NCI-H2107 (cell line): ENCODE measurements at places on chromosomes 4 and X.

DNA sequence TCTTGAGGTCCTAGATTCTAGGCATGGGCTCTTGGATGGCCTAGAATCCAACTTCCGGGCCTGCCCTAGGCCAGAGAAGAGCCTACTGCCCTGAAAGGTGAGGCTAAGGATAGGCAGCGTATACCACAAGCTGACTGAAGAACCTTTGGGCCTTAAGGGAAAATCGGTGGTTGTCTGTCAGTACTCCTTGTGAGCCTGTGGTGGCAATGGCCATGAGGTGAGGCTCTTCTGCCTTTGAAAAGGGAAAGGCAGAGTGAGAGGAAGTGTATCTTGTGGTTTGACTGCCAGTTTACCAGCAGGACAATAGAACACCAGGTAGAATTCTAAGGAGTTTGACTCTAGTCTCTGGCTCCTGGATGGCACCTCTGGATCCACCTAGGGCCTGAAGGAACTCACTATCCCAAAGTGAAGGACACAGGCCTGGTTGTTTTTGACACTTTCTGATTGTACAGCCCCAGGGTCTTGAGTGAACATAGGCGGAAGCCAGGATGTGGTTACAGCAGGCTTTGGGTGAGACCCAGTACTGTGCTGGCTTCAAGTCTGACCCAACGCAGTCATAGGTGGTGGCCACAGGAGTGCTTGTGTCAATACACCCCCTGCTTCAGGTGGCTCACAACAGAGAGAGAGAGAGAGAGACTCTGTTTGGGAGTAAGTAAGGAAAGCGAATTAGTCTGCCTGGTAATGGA lies 20.9 kb downstream of the ITIH6 start:
- DNase-seq: no peak

GRCh38 chr4:40632080-40632479 lies 2.4 kb upstream of the RBM47 start:
- no peak for DNase-seq

- DNase-seq: no peak
These were observed 298.2 kb upstream of the KLF3 start for GRCh38 chr4:38365748-38366310.

DNA sequence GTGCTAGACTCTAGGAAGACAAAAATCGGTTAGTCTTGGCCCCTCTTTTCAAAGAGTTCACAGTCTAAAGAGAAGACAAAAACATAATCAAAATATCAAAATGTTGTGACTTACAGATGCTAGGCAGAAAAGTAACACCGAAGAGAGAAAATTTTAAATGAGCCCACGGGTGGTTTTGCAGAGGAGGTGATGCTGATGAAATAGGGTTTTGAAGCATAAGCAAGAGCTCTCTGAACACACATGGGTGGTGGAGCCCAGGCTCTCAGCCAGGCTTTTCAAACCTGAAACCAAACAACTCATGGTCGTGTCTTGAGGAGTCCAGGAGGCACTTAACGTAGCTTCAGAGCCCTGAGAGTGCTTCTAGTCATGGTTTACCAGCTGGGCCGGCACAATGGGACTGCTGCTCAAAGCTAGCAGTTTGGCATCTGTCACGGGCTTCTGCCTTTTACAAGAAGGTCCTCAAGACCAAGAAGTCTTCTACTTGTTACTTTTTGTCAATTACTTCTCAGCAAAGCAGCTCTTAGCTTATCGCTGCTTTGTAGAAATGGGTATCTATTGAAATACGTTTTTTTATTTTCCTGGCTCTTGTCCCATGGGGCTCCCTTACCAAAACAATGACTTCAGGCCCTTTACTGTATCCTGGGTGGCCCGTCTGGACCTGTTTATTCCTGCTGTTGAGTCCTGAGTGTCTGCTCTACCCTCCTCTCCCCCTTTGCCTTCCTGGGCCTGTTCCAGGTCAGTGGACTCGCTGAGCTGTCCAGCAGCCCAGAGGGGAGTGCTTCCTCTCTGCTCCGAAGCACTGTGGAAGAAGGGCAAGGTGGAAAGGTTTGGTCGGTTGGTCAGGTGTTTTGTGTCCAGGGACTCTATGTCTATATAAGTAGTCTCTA lies 69.5 kb downstream of the TNIP2 start:
- DNase-seq: no peak

DNA sequence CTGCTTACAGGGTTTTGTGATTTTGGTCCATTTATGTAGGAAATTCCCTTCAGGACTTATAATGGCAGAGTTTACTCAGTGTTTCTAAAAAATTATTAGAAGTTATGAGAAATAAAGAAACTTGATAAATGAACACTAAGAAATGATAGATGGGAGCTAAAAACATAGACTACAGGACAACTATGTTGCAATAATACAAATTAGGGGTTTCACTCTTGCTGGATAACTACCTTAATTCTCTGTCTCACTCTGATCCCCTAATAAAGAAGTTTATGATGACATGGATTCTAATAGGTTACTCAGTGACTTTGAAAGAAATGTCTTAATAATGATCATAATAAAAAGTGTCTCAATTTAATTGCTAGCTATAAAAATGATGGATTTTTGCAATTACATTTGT lies 23.3 kb upstream of the BBS12 start:
- no peak for DNase-seq

- no peak for DNase-seq
These were observed 1.2 kb upstream of the TRPC5 start for GRCh38 chrX:112083624-112084326.

- DNase-seq: no peak
These were observed 159.5 kb upstream of the FAT4 start for GRCh38 chr4:125155251-125155650.

GRCh38 chrX:50874876-50875275 lies 35.7 kb upstream of the BMP15 start:
- DNase-seq: no peak

- no peak for DNase-seq
These were observed 106.1 kb downstream of the PDGFC start for GRCh38 chr4:156865451-156865850.

DNA sequence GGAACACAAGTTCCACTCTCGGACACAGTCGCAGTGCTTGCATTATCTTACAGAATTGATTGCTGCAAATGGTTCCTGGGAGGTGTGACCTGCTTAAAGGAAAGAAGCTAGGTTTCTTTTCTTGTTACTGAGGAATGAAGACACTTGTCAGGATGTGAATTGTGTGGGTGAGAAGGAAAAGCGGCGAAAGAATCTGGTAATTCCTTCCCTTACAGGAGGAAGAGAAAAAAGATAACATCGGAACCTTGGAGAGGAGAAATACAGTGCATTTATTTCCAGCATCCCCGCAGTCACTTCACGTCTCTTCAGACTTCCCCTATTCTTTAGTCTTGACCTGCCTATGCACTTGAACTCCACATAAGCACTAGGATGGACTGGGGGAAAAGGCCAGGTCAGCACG lies 389 bp upstream of the CCSER1 start:
- DNase-seq: no peak

DNA sequence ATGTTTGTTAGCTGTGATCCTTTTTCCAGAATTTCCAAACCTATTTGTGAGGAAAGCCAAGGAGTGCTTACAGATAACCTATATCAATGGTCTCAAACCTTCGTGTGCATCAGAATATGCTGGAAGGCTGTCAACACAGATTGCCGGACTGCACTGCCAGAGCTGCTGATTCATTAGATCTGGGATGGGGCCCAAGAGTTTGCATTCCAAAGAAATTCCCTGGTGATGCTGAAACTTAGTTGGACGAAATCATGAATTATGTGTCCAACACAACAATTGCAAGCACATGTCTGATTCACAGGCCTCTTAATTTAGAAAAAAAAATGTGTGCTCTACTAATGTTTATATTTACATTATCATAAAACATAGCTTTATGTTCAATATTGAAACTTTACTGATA lies 544.0 kb upstream of the AMOT start:
- DNase-seq: no peak

- no peak for DNase-seq
These were observed 1.7 kb upstream of the RRAGB start for GRCh38 chrX:55715847-55716246.

- no peak for DNase-seq
These were observed 9.1 kb downstream of the LNX1 start for GRCh38 chr4:53582194-53582593.

DNA sequence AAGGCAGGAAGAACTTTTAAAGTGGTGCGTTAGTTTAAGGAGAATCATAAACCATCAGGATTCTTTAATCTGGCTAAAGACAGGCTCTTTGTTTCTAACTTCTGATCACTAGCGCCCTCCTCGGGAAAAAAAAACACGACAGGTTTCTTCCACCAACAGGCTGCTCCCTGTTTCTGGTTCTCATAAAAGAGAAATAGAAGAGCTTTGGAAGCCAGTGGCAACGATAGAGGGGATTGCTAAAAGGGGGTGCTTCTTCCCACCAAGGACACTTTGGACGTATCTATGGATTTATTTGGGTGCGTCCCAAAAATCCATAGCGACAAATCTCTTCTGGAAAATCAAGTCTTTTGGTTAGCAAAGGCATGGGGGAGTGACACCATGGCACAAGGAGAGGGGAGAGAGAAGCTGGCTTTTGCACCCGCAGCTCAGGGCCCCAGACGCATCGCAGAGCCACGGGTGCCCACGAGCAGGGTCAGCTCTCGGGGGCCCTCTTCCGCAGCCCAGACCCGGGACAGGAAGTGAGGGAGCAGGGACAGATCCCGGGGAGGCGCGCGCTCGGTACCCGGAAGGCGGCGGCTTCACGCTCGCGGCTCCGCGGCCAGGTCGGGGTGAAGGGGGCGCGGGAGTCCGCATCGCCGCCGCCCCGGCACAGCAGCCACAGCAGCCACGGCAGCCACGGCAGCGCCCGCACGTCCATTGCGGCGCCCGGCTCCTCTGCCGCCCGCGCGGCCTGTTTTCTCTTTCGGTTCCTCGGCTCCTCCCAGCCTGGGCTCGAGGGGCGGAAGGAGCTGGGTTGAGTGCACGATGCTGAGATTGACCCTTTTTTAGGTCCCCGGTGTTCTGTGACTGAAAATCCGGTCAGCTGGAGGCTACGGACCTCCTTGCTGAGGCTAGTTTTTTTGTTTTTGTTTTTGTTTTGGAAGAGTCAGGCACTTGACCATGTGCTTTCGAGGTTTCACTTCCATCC lies at the start of gene CTSO:
CTSO (minus strand) TSS at position 716 of the 967 bp plus-strand sequence; CDS start at position 697, 19 bp downstream.
- no peak for DNase-seq

DNA sequence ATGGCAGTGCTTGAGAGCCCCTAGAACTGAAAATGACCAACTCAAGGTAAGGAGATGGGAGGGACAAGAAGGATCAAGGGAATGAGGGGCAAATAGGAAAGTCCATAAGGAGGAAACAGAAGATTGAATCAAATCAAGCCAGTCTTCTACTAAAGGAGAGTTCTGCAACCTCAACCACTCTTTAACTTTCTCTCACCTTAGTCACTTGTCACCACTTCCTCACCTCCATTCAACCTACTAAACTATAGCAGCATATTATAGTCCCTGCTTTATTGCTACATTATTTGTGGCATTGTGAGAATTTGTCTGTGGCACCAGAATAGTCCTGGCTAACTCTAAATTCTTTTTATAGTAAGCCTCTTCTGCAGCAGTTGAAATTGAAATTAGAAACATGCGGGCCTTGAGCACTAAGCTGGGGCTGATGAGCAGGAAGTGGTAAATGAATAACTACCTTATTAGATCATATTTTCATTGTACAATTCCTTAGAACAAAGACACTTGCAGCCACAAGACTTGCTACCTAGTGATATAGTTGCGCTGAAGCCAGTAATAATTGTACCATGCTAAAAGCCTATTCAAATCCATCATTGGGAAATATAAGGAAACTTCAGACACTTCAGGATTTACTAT lies 336.9 kb downstream of the ZNF674 start:
- DNase-seq: no peak

GRCh38 chr4:138611721-138612120 lies 369.6 kb upstream of the SLC7A11 start:
- DNase-seq: peak; percentile 13

DNA sequence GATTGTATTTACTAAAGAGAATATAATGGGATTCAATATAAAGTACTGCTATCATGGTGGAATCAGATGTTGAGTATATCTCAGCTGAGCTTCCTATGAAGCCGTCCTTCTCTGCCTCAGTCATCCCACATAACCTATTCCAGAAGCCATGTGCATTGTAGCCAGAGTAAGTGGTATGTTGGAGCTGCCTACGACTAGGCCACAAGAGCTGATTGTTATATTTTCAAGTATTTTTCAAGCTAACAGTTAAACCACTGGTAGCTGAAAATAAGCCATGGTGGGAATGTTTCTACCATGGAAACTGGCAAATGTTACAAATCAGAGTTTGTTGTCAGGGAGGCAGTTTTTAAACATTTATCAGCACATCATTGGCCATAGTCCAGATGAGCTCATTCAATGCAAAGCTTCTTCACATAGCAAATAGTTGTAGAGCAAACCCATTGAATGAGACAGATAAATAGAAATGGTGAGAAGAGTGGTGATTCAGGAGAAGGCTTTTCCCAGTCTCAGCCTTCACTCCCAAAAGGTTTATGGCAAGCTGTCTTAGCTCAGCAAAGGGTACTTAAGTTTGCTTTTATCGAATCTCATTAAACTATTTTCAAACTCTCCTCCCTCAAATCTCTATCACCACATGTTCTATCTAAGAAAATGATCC lies 436.4 kb downstream of the PCDH19 start:
- no peak for DNase-seq

DNA sequence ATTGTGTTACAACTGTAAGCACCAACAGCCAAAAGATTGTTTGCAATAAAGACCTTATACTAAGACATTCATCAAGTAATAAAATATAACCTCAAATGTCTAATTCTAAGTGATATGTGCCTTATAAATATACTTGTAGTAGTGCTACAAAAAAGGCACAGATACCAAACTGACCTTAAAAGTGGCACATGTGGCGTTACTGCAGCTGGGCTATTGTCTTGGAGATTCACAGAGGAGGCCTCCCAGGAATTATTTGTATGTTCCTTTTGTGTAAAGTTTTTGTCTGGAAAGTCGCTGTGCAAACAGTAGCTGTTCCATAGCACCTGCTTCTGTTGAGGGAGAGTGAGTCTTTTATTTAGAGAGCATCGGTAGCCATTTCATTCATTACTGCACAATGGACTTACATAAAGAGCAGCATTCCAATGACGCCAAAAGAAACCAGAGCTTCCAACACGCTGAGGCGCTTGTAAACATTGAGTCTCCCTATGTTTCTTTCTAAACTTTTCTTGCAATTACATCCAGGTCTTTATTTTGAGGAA lies 143.7 kb downstream of the RPA4 start:
- DNase-seq: peak; percentile 65

DNA sequence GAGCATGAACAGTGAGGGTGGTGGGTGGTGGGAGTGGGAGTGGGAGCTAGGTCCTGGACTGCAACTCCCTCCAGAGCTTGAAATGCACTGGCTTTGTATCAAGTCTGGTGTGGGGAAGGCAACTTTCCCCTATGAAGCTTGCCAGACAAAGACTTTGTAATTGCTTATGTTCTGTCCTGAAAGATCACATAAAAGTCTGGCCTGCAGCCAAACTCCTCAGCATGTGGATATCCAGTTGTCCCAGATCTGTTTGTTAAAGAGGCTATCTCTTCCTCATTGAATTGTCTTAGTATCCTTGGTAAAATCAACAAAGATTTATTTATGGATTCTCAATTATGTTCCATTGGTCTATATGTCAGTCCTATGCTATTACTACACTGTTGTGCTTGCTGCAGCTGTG lies 607.9 kb downstream of the GLUD2 start:
- DNase-seq: no peak
